ENCODE measurements at places on chromosomes 12 and 14.

DNA sequence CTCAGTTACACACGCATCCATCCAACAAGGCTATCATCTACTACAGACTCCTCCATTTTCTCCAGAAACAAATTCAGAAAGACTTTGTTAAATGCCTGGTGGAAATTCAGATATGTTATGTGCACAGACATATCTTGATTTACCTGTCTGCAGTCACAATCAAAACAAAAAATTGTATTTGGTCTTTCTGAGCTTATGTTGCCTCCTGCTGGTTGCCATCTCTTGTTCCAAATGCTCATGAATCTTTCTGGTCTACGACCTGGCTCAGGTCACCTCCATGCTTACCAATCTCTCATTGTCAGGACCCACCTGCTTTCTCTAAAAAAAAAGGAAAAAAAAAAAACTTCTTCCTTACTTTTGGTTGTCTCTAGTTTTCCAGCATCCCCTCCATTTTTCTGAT is 169.2 kb upstream of the PLXNC1 start:
- DNase-seq = no peak

DNA sequence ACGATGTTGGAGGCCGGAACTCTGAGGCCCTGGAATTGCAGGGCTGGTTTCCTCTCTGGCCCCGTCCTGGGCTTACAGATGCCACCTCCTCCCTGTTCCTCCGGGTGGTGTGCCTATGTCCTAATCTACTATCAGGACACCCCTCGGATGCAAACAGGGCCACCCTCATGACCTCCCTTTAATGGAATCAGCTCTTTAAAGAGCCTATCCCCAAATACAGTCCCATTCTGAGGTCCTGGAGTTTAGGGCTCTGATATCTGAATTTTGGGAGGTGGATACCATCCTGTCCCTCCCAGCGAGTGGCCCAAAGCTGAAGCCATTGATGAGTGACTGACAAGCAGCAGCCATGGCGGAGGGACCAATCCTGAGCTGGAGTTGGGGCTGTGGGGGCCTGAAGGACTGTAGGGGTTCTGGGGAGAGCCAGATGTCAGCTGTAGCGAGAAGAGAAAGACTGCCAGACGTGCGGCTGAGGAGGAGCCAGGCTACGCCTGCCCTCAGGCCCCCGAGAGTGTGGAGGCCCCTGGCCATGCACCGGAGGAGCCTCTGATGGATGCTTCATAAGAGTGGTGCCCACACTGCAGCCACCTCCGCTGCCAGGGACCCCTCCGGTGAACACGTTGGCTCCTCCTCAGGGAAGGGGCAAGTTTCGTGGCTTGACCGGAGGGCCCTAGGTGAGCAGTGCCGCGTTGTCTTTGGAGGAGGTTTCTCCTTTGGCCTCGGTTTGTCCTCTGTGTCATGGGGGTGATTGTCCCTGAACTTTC is 100.2 kb downstream of the KIF26A start:
- DNase-seq = no peak

GRCh38 chr12:46523446-46523845 is 150.9 kb upstream of the SLC38A2 start:
- no peak for DNase-seq

- DNase-seq = no peak
Observed at GRCh38 chr14:89616425-89616824, 199.4 kb upstream of the FOXN3 start.

DNA sequence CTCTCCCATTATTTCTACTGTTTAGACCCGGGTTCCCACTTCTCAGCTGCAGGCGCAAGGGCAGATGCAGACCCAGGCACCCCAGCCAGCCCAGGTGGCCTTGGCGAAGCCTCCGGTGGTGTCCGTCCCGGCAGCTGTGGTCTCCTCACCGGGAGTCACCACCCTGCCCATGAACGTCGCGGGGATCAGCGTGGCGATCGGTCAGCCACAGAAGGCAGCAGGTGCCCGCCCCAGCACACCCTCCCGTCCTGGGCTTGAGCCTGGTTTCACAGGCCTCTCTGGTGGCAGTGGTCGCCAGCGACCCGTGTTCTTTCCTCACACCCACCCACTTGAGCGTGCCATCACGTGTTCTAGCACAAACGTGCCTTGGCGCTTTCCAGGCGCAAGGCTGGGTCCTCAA is 77.4 kb downstream of the DDX51 start:
- no peak for DNase-seq

DNA sequence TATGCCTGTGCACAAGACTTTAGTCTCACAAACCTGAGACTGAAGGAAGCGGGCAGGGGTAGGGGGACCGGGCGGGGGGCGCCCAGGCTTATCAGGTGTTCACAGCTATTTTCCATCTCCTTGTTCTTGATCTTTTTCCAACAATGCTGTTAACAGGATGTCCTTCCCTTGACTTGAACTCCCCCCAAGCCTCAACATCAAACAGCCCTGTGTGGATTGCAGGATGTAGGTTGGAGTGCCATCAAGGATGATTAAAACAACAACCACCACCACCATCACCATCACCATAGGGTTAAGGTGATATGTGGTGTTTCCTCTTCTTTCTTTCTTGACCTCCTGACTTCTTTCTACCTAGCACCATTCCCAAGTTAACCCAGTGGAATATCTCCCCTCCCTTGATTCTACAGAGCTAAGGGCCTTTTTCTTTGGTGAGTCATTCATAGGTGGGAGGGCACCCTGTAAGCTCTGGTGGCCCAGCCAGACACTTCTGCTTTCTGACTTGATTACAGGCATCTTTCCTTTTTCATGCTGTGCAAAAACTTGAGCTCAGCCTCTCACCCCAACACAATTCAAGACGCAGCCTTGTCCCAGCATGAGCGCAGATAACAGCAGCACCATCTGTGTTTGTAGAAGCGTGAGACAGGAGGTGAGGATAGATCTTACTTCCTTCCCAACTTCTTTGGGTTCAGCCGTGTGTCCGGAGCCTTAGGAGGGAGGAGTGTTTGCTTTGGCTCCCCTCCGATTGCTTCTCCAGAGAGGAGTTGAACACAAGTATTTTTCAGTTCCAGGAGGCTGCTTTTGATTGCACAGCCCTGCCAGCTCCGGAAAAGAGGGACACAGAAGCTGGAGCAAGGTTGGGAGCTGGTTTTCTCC is 26.8 kb downstream of the FLVCR2 start:
- DNase-seq = no peak

- DNase-seq = peak; percentile 31
Observed at GRCh38 chr12:75526655-75527511, 15.5 kb upstream of the KRR1 start.

- no peak for DNase-seq
Observed at GRCh38 chr14:51442513-51443175, 202.6 kb downstream of the TMX1 start.

DNA sequence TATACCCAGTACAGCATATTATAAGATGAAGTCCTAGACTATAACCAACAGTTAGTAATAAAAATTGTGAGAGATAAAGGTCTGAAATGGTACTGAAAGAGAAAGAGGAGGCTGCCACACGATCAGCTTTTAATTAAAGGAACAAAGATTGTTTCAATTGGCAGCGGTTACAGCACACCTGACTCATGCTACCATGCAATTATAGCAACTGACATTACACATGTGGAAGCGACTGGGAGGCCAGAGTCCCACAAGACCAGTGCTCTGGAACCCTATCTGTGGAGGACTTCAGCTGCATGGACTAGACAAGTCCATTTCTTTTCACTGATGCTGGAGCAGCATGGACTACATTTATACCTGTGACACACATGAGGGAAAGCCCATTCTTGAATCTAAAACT is 55.2 kb downstream of the SEL1L start:
- no peak for DNase-seq

- DNase-seq = peak; percentile 53
Observed at GRCh38 chr14:20530771-20531571, 25.6 kb downstream of the RNASE10 start.

DNA sequence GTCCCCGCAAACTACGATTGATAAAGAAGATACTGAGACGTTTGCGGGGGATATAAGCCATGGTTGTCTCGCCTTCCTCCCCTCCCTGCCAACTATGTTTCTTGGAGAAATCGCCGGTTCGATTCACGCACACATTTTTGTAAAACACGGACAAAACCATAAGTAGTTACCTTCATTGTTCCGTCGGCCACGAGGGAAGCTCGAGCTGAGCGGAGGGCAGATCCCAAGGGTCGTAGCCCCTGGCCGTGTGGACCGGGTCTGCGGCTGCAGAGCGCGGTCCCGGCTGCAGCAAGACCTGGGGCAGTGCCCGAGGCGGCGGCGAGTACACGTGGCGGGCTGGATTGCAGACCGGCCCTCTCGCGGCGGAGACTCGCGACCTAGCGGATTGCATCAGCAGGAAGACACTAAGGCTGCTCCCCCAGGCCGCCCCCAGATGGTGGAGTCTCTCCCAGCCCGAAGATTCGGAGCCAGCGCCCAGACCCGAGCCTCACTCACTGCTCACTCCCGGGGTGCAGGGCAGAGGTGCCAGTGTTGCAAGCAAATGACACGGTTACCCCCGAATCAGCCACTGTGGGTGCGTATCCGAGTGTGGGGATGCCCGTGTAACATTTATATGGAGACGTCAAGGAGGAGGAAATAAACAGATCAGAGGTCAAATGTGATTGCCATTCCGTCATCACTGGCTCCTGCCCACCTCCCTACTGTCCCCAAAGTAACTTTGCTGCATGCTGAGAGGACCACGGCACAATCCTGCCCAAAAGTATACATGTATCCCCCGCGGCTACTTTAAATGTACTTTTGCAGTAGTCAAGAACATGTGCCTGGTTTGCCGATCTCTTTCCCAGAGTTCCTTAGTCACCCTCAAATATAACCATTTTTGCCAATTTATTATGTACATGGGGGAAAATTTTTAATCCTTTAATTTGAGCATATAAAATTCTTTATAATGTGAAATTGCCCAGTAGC is at the start of gene BCAT1:
Gene BCAT1, minus strand, starts transcription at position 345 of the 966 bp plus-strand sequence. Its CDS starts 169 bp downstream, at position 176.
- peak; percentile 71 for DNase-seq

- no peak for DNase-seq
Observed at GRCh38 chr12:116094475-116094874, 183.0 kb downstream of the MED13L start.

GRCh38 chr12:102305486-102305885 is 107.9 kb upstream of the PMCH start:
- no peak for DNase-seq

DNA sequence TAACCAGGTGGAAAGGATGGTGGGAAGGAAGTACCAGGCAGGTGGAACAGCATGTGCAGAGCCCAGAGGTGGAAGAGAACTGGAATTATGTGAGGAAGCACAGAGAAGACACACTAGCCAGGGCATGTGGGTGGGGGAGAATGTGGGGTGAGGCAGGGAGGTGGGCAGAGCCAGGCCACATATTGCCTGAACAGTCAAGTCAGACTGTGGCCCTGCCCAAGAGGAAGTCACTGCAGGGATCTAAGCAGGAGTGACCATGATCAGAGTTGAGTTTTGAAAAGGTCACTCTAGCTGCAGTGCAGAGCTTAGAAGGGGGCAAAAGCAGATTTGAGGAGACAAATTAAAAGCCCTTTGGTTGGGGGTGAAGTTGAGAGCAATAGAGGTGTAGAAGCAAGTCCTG is 114.0 kb upstream of the SLC38A2 start:
- DNase-seq = no peak

- no peak for DNase-seq
Observed at GRCh38 chr12:108777156-108777555, 45.8 kb upstream of the CORO1C start.

GRCh38 chr14:69613312-69614073 is 2.1 kb downstream of the SUSD6 start:
- DNase-seq = no peak

- no peak for DNase-seq
Observed at GRCh38 chr12:57010627-57011247, 4.4 kb upstream of the ZBTB39 start.

DNA sequence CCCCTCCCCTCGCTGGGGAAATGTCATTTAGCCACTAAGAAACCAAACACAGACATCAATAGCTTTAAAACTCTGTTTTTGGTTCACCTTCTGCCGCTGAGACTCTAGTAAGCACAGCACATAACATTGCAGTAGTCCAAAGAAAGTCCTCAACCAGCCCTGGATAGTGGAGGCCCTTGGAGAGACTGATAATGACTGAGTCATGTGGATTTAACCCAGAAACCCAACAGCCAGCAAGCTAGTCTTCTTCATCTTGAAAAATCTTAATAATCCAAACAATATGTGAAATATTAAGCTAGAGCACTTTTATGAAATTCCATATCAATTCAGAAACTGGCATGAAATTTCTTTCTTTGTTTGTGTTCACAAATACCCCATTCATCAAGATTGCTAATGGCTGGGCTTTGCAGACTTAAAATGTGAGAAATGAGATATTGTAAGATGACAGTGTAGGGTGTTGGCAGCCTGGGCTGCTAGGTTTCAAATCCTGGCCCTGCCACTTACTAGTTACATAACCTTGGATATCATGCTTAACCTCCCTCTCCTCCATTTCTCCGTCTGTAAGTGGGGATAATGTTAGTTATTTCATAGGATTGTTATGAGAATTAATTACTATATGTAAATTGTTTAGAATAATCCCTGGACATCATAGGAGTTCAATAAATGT is 40.1 kb downstream of the RERG start:
- DNase-seq = no peak

DNA sequence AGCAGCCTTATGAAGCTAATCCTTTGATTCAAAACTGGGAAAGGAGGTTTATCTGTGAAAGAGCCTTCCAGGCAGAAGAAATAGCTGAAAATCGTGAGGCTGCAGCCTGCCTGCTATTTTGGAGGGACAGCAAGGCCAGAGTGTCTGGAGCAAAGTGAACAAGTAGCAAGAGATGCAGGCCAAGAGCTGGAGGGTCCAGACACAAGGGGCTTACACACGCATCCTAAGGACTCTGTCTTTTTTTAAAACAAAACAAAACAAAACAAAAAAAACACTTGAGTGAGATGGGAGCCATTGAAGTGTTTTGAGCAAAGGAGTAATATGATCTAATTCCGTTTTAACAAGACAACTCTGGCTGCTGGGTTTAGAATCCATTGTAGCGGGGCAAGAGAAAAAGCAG is 76.4 kb upstream of the BCAT1 start:
- DNase-seq = no peak

DNA sequence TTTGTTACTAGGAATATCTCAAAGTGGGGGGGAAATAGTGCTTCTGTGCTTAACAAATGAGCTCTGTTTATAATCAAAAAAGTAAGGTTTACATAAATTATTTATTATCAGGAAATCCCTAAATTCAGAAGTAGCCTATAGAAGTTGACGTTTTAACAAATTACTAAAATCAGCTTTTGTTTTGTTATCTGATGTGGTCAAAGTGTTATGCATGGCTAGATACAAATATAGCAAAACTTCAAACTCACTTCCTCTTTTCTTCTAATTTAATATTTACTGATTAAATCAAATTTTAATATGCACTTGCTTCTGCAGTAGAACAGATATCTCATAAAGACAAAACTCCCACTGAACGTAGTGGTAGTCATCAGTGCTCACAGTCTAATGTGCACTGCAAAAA is 47.5 kb downstream of the GARIN6 start:
- DNase-seq = peak; percentile 2

Data from germinal center (tissue), 1 donor.